ENCODE measurements at places on chromosomes 6 and 20.

- no peak for DNase-seq
Observed at GRCh38 chr6:82878812-82879211, 186.8 kb downstream of the UBE3D start.

DNA sequence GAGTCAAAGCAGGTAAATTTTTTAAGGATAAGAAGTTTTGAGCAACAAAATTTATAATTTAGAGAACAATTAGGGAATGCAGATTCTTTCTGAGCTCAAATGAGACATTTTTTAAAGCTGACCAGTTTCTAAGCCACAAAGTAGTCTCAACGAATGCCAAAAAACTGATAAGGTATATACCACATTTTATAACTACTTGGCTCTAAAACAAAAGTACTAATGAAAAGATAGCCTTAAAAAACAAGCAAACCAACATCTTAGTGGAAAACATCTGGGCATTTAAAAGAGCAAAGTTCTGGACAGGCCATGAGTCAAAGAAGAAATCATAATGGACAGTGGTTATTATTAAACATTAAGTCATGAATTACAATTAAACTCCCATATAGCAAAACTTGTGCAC is 23.2 kb upstream of the RNF146 start:
- no peak for DNase-seq

GRCh38 chr6:42259286-42259685 is 41.6 kb upstream of the MRPS10 start:
- no peak for DNase-seq

- DNase-seq: no peak
Observed at GRCh38 chr6:169457762-169458161, 204.1 kb upstream of the THBS2 start.

DNA sequence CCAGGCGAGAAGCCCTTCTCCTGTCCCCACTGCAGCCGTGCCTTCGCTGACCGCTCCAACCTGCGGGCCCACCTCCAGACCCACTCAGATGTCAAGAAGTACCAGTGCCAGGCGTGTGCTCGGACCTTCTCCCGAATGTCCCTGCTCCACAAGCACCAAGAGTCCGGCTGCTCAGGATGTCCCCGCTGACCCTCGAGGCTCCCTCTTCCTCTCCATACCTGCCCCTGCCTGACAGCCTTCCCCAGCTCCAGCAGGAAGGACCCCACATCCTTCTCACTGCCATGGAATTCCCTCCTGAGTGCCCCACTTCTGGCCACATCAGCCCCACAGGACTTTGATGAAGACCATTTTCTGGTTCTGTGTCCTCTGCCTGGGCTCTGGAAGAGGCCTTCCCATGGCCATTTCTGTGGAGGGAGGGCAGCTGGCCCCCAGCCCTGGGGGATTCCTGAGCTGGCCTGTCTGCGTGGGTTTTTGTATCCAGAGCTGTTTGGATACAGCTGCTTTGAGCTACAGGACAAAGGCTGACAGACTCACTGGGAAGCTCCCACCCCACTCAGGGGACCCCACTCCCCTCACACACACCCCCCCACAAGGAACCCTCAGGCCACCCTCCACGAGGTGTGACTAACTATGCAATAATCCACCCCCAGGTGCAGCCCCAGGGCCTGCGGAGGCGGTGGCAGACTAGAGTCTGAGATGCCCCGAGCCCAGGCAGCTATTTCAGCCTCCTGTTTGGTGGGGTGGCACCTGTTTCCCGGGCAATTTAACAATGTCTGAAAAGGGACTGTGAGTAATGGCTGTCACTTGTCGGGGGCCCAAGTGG is 5.3 kb downstream of the SNAI1 start:
- no peak for DNase-seq

DNA sequence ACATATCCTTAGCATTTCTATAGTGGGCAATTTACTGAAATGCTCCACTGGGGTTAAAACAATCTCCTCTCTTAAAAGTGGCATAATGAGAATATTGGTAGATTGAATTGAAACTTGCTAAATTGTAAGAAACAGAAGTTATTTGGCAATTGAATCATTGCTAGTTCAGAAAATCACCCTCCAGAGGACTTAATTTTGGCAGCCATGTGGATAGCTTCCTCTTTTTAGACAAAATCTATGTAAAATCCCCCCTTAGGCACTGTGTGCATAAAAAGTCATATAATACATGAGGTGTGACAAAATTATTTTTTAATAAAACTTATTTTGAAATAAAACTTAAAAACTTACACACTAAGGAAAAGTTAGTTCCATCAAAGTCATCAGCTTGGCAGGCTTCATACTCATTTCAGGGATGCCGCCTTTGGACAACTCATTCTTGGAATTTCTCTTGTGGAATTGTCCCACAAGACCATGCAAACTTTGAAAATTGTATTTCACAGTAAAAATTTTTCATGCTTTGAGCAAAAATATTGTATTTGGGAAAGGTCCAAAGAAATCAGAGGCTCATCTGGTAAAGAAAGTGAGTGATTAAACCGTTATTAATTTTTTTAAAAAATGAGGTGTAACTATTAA is 473.0 kb downstream of the BCKDHB start:
- DNase-seq: no peak
